Stimulated activated CD4-positive, alpha-beta T cell treated with anti-CD3 and anti-CD28 coated beads, Interleukin-4, amount 100 ng/mL, for 4 hours (primary cell): ENCODE measurements at places on chromosomes 16 and 17.

- no peak for DNase-seq
Observed at GRCh38 chr16:54135361-54136275, 151.0 kb downstream of the IRX3 start.

DNA sequence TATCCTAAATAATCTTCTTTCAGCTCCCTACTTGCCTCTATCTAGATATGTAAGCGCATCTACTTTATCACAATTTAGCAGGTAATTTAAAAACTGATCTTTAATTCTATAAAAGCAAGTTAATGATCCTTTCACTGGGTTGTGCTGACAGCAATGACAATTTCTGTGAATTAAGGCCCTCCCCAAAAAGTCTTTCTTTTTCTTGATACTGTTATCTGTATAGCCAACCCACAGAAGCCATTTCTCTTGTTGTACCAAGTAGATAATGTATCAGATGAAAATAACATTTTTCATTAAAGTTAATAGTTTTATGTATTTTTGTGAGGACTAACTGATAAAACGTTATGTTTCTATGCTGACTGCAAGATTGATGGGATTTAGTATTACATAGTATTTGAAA, 3.8 kb downstream of the ZPBP2 start:
- no peak for DNase-seq

- no peak for DNase-seq
Observed at GRCh38 chr16:56198006-56198754, 6.9 kb downstream of the GNAO1 start.

- no peak for DNase-seq
Observed at GRCh38 chr16:14369734-14370598, 260.1 kb downstream of the PARN start.
